AG08395 (cell line): ENCODE measurements at places on chromosomes 12 and 14.

GRCh38 chr12:104641862-104642261 lies 185.1 kb downstream of the CHST11 start:
- no peak for DNase-seq

DNA sequence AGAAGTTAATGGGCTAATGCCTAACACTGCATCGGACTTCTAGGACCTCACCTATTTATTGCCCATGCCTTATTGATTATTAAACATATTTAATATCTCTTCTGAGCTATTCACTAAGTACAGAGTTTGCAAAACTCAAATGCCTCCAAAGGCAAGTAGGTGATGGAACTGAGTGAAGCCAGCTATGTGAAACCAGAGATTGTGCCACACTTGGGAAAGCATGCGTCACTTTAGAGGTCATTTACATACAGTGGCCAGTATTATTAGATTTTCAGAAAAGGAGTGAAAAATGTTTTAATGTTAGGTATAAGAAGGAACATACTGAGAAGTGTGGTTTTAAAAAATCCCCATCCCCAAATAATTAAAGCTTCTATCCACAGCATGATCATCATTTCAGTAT lies 27.7 kb downstream of the PDE6H start:
- no peak for DNase-seq

DNA sequence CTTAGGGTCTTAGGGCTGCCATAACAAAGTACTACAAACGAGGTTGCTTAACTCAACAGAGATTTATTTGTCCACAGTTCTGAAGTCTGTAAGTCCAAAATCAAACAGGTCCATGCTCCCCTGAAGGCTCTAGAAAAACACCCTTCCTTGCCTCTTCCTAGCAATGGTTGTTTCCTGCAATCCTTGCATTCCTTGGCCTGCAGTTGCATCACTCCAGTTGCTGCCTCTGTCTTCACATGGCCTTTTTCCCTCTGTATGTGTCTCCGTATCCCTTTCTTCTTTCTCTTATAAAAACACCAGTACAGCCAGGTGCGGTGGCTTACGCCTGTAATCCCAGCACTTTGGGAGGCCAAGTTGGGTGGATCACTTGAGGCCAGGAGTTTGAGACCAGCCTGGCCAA lies 17.4 kb downstream of the KCNMB4 start:
- DNase-seq = no peak

DNA sequence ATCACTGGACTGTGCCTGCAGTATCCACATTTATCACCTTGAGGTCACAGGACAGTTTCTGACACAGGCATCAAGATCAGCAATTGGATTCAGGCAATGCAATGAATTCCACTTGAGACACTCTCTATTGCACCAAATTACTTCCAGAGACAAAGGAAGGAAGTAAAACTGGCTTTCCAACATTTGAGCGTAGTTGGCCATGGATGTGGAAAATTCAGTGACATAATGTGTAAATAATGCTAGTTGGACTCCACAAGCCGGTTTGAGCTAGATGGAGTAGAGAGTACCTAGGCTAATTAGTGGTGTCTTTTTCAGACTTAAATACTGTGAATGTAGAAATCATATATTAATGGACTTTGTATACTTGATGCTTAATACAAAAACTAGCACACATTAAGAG lies 168.3 kb upstream of the SYT1 start:
- no peak for DNase-seq

DNA sequence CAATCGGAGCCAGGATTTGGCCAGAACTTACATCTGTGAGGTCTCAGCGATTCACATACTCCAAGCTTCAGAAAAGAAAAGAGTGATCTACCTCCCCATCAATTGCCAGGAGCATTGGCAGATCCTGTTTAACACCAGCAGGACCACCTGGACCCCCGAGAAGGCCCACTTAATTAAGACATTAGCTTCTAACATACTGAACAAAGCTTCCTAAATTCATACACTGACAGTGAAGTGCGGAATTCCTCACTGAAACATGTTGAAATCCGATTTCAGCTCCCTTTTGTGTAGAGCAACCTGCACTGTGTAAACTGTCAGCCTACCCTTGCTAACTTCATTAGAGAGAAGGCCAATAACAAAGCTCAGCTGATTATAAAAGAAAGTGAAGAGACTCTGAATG lies 274.0 kb downstream of the NOVA1 start:
- no peak for DNase-seq

DNA sequence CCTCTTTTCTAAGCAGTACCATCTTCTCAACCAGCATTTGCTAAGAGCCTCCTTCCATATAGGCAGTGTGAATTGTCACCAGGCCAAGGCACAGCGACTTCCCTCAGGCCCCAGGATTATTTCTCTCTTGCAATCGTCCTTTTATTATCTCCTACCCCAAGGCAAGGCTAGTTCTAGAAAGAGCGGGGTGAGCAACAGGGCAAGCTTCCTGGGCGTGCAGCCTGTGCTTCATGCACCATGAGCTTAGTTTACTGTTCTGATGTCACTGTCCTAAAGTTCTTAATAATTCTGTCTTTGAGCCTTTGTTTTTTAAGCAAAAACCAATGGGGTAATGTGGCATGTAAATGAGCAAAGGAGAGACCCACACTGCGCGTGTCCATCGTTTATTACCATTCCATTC lies 27.9 kb downstream of the DUSP6 start:
- no peak for DNase-seq

DNA sequence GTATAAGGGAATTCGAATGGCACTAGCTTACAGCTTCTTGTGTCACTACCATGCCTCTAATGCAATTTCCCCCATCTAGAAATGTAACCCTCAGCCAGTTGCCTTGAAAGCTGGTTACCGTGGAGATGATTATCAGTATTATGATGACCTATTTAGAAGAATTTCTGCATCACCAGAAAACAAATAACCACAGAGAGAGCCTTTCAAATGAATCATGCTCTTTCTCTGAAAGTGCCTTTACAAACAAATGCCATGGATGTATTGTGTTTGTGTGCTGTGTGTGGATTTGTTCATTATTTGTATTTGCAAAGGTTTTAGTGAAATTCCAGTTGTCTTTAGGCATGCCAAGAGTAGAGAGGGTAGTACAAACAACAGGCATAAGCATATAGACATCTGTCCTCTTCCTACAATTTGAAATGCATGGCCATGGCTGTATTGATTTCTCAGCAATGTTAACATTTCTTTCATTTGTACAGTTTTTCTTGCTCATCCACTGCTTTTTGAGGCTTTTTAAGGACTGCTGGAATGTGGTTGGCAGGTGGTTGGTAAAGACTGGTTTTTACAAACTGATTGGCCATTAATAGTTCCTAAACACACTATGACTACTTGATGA lies 266.5 kb downstream of the PAWR start:
- peak; percentile 82 for DNase-seq

- no peak for DNase-seq
Measured at GRCh38 chr12:113997365-113997764, 31.2 kb upstream of the RBM19 start.

DNA sequence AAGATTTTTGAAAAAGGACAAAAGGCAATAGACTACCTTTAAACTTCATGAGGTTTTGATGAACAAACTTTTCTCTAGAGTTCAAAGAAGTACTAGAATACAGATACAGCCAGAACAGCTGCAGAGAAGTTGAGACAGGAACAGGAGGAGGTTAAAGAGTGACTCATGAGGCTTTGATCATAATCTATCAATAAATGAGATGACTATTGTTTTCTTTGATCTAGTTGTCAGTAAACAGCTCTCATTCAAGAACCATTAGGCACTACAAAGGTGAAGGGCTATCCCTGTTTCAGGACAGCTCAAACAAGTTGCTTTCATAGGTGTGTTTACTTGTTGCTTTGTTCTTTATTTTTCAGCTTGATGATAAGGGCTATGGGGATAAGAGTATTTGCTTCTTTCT lies 2.4 kb downstream of the WASHC3 start:
- DNase-seq = no peak
